ENCODE measurements at places on chromosomes 13 and 19. TPM values are rescaled to one million over a fixed set of nuclear protein-coding genes. Genes with fewer than 3 reads are reported as not detected.

The WDR87 gene
- total RNA-seq, result not detected

GRCh38 chr13:42864952-42865767 is 83.8 kb downstream of the FAM216B start:
- DNase-seq, result no peak

DNA sequence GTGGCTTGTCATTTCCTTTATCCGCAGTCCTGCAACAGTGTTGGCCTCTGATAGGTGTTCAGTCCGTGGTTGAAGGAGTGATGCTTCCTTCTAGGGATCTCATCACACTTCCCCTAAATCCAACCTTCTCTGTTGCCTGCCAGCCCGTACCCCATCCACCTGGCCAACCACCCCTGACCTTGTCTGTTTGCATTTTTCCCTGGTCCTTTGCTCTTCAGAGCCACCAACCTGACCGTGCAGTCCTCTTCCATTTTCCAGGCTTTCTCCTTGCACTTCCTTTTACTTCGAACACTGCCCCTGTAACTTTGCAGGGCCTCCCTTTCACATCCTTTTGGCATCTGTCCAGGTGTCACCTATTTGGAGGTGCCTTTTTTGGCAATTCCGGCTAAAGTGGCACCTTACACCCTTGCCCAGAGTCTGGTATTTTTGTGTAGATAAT is 696 bp downstream of the ZNF460 start:
- peak; percentile 9 for DNase-seq

The DCT gene
- under 0.01 TPM for total RNA-seq

The NXNL1 gene
- total RNA-seq, result not detected

GRCh38 chr13:66655847-66656454 is 574.2 kb downstream of the PCDH9 start:
- DNase-seq, result no peak

- DNase-seq, result no peak
Measured at GRCh38 chr19:55443824-55444480, 852 bp upstream of the SHISA7 start.

The ZNF614 gene
- total RNA-seq, result 9.2 TPM

DNA sequence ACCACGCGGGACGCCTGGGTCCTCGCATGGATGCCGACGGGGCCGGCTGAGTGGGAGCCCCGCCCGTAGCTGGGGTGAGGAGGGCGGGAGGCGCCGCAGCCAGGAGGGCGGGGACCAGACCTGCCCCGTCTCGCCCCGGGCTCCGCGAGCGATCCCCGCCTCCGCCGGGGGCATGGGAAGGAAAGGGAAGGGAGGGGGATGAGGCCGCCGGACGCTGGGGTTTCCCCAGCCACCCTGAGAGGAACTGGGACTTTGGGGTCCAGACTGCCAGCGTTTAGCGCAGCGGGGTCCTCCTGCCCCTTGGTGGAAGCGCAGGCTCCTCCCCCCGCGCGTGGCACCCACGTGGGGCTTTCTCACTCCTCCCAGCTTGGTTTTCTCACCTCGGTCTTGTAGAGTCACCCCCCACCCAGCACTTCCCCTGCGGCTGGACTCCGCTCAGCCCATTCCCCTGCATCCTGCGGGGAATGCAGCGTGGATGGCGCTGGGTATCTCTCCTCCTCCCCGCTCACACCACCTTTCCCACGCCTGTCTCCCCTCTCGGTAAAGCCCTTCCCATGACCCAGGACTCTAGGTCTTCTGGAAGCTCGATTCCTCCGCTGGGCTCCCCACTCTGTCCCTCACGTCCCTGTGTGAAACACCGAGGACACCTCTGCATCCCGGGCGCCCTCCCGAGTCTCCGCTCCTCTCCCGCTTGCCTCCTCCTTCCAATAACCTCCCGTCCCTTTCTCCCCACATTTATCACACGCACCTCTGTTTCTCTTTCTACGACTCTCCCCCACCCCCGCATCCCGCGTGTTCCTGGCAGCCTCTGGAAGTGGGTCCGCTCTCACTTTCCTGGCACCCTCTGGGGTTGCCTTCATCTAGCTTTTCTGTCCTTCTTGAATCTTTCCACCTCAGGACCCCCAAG is 2.1 kb downstream of the TGFB1 start:
- no peak for DNase-seq

The ZNF492 gene
- total RNA-seq, result 0.50 TPM

The ZNF274 gene
- total RNA-seq, result 25.4 TPM

- no peak for DNase-seq
Measured at GRCh38 chr19:7145494-7145893, 76.0 kb downstream of the ZNF557 start.

The C19orf33 gene
- not detected for total RNA-seq

DNA sequence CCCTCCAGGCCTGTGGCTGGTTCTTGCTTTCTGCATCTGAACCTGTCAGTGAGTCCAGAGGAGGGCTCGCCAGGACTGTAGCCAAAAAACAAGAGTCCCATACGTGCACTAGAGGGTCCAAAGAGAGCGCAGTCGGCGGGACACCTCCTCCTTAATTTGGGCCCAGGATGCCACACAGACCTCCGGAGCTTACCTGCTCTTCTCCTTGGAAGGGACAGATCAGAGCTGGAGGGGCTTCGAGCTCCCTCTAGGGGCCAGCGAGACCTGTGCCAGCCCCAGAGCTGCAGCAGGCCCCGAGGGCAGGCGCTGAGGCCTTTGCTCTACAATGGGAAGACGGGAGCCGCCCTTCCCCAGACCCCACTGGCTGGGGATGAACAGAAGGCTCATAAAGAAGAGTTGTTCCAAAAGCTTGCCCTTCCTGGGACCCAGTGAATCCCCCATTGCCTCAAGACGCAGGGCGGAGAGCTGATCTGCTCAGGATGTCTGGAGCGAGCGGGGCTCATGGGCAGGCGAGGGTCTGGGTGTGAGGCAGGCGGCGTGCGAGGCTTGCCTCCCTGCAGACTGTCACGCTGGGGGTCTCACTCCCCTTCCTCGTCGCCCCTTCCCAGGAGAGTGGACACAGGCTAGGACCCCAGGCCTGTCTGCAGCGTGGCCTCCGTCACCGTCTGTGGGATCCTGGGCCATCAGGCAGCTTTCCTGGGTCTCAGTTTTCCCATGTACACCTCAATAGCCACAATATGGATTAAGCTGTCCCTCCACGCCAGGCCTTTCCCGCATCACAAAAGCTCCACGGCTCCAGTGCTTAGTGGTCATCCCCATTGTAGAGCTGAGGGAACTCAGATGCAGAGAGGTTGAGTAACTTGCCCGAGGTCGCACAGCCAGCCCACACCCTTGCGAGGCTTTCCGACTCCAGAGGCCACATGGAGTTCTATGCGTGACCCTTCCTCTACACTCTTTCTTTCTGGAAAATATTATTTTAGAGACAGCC is 46.9 kb upstream of the VSTM2B start:
- DNase-seq, result no peak

GRCh38 chr19:14369399-14370168 is 11.7 kb upstream of the ADGRE5 start:
- peak; percentile 76 for DNase-seq

DNA sequence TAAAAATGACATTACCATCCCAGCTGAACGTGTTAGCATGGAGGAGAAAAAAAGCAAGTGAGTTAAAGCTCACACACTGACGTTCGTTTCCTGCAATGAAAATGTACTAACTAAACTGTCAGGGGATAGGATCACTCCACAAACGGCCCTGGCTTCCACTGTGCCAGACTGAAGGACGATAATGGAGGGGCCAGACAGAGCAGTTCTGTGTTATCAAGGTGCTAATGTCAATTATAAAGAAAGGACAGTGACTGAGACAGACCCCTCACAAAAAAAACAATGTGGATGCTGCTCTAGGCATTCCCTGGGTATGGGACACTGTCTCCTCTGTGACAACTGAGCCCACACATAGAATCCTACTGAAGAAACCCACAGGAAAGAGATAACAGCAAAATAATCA is 43.7 kb upstream of the SLC15A1 start:
- no peak for DNase-seq

- peak; percentile 99 for DNase-seq
Measured at GRCh38 chr19:57279418-57280164, 694 bp upstream of the ZNF460 start.

GRCh38 chr13:46864941-46865340 is 31.9 kb downstream of the HTR2A start:
- no peak for DNase-seq

- DNase-seq, result no peak
Measured at GRCh38 chr13:71797517-71797916, 69.5 kb downstream of the DACH1 start.

The LSM14A gene
- total RNA-seq, result 97.8 TPM

- DNase-seq, result peak; percentile 37
Measured at GRCh38 chr19:4304538-4305256, at the start of gene FSD1. FSD1 (plus strand) TSS chr19:4304598; CDS start chr19:4304747, 149 bp downstream.

Measured in fibroblast of lung (primary cell).